ENCODE measurements at places on chromosomes 11 and 22. TPM values are rescaled to one million over a fixed set of nuclear protein-coding genes. Genes with fewer than 3 reads are reported as not detected.

Gene APOA1
- polyA plus RNA-seq = 13.4 TPM

Gene COMT
- polyA plus RNA-seq = 90.1 TPM

Gene NRGN
- 21.7 TPM for polyA plus RNA-seq

Gene TRIM49C
- not detected for polyA plus RNA-seq

Gene UPB1
- polyA plus RNA-seq = 1.0 TPM

Gene SEPTIN3
- 1.6 TPM for polyA plus RNA-seq

Gene MEI1
- polyA plus RNA-seq = 1.9 TPM

Gene TMPRSS5
- polyA plus RNA-seq = 1.9 TPM

Gene PATE2
- 0.07 TPM for polyA plus RNA-seq

Gene PLEKHA7
- polyA plus RNA-seq = 31.4 TPM

Gene NFAM1
- 0.74 TPM for polyA plus RNA-seq

Gene C11orf86
- polyA plus RNA-seq = not detected
